ENCODE measurements at places on chromosomes 16 and 17. TPM values are rescaled to one million over a fixed set of nuclear protein-coding genes. Genes with fewer than 3 reads are reported as not detected.

Gene SPATA32
- polyA plus RNA-seq = 0.34 TPM

Gene NDUFAB1
- 170 TPM for polyA plus RNA-seq

Gene CDC42EP4
- 0.39 TPM for polyA plus RNA-seq

Gene OR1A1
- polyA plus RNA-seq = not detected

Gene TGFB1I1
- polyA plus RNA-seq = 0.59 TPM

Data from IgD-negative memory B cell (primary cell).